ENCODE measurements at places on chromosomes 7 and 10.

DNA sequence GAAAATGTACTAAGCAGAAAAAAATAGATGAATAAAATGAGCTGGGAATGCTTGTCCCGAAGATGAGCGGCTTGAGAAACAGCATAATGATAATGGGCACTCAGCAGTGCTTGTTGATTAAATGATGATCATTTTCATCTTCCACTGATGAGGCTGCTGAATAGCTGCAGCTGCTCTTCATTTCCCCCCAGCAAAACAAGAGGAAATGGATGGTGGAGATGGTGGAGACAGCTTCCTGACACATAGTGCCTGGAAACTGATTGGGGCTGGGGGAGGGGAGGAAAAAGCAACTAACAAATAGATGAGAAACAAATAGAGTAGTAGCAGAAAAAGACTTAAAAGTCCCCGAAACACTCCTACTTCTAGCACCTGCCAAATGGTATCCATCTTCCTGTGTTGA lies 41.4 kb downstream of the MRC1 start:
- no peak for DNase-seq

DNA sequence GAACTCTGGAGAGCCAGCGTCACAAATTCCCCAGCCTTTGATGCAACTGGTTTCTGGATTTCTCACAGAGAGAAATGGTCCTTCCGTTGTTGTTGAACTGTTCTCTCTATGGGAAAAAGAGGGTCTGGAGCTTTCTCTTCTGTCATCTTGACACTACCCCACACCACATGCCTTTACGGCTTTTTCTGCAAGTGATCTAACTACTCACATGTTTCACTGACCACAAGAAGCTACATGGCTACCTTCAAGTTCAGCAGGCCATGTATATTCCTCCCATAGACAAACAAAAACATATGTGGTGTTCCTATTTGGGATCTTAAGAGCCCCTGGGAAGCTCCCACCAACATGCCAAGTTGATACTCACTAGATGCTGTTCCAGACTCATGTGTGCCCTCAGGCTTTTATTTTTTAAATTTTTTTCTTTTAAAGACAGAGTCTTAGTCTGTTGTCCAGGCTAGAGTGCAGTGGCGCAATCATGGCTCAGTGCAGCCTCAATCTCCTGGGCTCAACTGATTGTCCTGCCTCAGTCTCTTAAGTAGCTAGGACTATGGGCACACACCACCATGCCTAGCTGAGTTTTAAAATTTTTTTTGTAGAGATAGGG lies 72.0 kb downstream of the RNF216 start:
- DNase-seq: no peak

- no peak for DNase-seq
These were observed 217.6 kb upstream of the SEMA3E start for GRCh38 chr7:83866582-83866981.

DNA sequence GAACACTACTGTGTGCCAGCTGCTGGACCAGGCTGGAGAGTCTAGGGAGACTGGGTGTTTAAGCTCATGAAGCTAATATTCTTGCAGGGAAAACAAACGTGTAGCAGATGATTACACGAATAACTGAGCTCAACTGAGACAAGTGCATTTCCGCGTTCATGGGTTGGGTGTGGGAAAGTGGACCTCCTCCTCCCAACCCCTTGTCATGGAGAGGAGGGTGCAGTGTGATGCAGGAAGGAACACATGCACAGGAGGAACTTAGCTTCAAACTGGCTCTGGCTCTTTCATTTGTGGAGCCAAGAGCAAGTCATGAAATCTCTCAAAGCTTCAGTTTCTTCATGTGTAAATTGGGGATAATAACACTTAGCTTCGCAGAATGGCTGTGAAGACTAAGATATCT lies 204.3 kb downstream of the ARHGAP12 start:
- DNase-seq: no peak

DNA sequence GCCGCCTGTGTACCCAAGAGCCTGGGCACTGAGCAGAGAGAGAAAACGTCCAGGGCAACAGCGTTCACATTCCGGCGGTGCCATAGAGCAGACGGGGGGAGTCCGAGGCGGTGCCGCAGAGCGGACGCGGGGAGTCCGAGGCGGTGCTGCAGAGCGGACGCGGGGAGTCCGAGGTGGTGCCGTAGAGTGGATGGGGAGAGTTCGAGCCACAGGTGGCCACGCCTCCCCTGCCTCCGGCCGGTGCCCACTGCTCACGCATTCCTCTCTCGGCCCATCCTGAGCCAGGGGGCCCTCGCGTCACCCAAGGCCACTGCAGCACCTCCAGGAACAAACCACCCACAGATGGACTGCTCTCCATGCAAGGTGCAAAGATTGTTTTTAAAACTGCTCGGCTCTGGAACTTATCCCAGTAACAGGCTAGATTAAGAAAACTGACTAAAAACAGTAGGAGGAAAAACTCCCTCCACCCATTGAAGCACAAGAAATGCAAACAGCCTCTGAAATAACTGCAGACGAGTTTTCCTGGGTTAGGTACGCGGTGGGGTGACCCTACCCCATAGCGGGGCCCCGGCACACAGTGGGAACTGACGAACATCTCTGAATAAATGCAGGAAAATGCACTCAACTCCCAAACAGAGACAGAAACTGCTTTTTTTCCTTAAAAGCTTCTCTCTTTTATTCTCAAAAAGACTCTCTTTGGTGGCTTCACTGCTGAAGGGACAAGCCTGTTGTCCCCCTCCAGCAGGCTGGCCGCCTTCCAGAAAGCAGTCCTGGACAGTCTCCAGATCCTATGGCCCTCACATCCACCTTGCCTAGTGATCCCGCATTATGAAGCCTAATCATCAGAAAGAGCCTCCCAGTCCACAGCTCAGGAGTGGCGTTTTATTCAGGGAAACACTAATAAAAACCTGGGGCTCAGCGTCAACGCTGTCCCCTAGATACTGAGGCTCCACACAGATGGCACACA lies 55.9 kb downstream of the DIP2C start:
- DNase-seq: no peak

- no peak for DNase-seq
These were observed 123.7 kb upstream of the FAM3C start for GRCh38 chr7:121519548-121520521.

GRCh38 chr7:148410905-148411304 lies 179.7 kb upstream of the C7orf33 start:
- no peak for DNase-seq

DNA sequence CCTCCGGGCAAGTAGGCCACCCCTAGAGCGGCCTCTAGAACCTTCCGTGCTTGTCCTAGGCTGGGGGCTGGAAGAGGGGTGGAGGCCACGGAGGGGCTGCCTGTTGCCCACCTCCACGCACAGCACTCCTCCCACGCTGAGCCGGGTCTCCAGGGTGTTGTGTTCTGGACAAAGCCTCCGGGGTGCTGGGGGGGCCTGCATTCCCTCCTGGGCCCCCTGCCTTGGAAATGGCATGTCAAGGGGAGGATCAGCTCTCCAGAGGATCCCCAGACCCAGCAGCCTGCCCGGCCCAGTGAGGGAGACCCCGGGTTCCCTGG lies 8.1 kb upstream of the TTYH3 start:
- no peak for DNase-seq

GRCh38 chr10:88006261-88006660 lies 142.8 kb downstream of the PTEN start:
- DNase-seq: no peak

DNA sequence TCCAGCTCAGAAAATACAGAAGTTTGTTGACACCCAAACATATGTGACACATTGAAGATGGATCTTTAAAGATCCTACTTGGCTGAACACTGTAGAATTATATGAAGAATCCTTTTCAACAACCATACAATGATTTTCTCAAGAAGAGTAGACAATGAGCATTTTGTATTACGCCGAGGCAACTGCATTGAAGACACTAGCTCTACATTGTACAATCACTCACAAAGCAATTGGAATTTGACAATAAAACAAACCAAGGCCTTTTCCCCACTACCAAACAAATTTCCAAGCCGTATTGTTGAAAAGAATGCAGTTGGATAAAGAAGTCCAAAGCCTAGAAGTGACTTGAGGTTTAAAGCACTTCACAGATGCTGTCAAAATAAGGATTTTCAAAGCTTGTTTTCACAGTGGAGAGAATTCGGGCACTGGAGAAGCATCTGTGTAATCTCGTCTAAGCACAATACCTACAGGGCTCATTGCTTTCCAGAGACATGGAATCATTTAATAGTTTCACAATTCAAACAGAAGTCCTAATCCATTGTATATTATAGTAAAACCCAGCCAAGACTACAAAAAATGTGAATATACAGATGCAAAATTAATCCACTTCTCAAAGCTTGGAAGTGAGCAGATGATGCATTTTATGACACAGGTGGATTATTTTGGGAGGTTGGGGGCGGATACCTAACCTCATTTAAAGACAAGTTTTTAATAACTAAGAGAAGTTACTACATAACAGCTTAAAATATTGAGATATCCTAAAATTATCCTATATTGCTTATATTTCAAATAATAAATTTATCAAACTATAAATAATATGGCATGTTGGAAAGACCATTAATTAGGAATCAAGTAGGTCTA lies 78.6 kb downstream of the SORCS1 start:
- DNase-seq: no peak

DNA sequence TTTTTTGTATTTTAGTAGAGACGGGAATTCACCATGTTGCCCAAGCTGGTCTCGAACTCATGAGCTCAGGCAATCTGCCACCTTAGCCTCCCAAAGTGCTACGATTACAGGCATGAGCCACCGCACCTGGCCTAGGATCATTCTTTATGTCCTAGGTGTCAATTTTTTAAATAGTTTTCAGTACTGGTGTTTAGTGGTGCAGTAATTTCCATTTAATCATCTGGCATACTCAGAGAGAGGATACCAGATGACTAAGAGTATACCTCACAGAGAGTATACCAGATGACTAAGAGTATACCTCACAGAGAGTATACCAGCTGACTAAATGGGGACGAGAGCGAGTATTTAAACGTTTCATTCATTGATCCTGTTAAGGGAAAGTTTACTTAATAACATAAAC lies 37.3 kb upstream of the TMEM248 start:
- no peak for DNase-seq

GRCh38 chr7:28536259-28536658 lies 123.9 kb downstream of the CREB5 start:
- no peak for DNase-seq

DNA sequence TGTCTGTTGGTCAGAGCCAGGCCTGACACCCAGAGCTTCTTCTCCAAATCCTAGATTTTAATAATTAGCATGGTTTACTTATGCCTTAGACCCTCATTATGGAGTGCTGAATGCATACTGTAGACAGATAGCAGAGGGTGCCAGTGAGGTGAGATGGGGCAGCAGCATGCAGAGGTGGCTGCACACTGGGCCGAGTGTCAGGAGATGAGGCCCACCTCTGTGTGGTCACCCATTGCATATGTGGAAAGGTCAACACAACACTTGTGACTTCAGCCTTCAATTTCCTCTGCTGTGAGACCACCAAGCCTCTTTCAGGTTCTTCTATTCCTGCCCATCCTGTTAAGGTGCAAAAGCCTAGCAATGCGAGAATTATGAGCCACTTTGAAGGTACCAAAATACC lies 39.7 kb upstream of the NMT2 start:
- DNase-seq: no peak

- DNase-seq: no peak
These were observed 320.5 kb downstream of the BBS9 start for GRCh38 chr7:33449847-33450246.

DNA sequence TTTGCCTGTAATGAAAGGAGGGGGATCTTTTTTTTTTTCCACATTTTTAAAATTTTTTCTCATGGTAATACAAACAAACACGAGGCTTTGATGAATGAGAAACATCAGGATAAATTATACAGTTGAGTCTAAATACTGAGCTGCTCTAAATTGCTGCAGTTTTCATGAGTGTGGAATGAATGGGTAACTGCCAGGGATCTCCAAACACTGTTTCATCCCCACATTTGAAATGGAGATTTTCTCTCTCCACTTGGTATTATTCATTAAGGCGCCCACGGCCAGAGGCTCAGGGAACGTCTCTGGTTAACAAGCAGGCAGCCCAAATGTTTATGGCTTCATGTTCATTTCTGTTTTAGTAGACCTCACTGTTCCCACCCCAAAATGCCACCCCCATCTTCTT lies 717.1 kb downstream of the GRID1 start:
- no peak for DNase-seq

GRCh38 chr10:99851825-99852224 lies 69.4 kb downstream of the ABCC2 start:
- DNase-seq: no peak

DNA sequence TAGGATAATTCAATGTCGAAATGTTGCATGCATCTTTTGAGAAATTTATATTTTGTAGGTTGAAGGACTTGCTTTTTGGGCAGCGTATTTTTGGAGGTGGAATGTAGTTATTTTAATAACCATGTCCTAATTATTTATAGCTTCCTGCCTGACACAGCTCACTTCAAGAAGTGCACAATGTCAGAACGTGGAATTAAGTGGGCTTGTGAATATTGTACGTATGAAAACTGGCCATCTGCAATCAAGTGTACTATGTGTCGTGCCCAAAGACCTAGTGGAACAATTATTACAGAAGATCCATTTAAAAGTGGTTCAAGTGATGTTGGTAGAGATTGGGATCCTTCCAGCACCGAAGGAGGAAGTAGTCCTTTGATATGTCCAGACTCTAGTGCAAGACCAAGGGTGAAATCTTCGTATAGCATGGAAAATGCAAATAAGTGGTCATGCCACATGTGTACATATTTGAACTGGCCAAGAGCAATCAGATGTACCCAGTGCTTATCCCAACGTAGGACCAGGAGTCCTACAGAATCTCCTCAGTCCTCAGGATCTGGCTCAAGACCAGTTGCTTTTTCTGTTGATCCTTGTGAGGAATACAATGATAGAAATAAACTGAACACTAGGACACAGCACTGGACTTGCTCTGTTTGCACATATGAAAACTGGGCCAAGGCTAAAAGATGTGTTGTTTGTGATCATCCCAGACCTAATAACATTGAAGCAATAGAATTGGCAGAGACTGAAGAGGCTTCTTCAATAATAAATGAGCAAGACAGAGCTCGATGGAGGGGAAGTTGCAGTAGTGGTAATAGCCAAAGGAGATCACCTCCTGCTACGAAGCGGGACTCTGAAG lies 620 bp downstream of the ZRANB1 start:
- DNase-seq: no peak

DNA sequence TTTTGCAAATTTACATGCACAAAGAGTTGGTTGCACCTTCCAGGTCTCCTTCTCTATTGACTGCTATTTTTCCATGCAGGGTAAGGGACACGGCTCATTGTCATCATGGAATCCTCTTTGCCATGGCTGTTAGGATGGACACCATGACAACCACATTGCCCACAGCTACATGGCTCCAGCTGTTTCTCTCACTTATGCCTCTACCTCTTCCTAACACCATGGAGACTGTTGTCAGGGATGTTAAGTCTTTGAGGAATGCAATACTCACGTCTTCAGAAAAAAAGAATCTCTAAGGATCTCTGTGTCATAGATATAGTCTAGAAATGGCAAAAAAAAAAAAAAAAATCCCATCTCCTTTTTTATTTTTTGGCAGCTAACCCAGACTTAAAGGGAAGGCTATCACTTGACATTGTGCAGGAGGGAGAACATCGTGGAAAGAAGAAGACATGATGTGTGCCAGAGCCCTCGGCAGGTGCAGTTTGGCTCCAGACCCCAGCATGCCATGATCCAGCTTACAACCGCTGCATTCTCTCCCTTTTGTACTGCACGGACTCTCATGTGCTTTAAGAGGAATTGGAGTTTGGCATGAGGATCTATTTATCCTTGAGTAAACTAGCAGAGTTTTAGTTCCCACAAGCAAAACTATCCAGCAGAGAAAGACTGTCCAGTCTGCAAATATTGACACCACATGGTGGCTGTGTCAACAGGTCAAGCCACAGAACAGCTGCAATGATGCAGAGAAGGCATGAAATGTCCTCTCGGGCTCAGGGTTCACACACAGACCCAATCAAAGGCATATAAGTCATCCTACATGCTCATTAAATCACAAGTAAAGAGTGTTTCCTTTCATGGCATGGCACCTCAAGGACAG lies 70.8 kb downstream of the FRMD4A start:
- DNase-seq: no peak
